Mesenteric fat pad (tissue), 1 donor: ENCODE measurements at places on chromosomes 12 and 14. TPM values are rescaled to one million over a fixed set of nuclear protein-coding genes. Genes with fewer than 3 reads are reported as not detected.

Gene MDP1
- 10.3 TPM for total RNA-seq

DNA sequence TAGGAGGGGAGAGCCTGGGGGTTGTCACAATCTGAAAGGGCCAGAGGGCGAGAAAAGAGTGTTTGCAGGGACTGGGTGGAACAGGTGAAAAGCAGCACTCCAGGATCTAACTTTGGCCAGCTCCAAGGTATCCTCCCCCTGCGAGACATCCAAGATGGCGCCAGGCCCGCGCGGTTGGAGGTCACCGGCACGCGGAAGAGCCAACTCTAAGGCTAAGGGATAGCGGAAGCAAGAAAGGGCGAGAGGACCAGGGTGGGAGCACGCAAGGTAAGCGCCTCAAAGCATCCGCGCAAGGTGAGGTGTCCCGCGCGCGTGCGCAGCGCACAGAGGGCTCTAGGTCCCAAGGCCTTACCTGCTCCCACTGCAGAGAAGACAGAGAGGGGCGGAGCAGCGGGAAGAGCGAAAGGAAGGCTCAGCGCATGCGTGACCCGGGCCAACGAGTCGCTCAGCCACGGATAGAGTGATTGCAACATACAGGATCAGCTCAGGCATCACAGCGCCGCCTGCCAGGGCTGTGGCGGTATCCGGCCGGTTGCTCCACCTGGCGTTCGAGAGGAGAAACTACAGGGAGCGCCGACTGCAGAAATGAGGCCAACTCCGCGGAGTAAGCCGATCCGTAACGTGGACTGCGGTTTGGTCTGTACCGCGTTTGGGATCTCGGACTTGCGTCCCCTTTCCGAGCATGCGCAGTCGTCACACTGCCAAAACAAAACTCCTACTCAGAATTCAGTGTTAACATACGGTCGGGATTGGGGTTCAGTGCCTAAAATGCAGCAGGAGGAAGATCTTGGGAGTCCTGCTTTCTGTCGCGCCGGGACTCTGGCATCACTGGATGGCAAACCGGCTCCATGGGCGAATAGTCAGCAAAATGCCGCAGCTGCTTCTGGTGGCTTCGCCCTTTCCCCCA is at the start of gene ATP5MC2:
Gene ATP5MC2, minus strand, starts transcription at position 383 of the 907 bp plus-strand sequence. CDS start 3,469 bp downstream, outside the sequence.
- DNase-seq: peak; percentile 99

Gene TMEM30B
- total RNA-seq: 4.0 TPM

Gene CHST11
- 15.4 TPM for total RNA-seq

Gene ACOT6
- not detected for total RNA-seq

Gene SYNDIG1L
- total RNA-seq: not detected

Gene MANSC4
- not detected for total RNA-seq

Gene KRT77
- total RNA-seq: not detected

Gene FAIM2
- total RNA-seq: 0.35 TPM

- DNase-seq: peak; percentile 89
These were observed at the start of gene SLC22A17 for GRCh38 chr14:23352506-23353432. SLC22A17 (minus strand) TSS chr14:23352887.

DNA sequence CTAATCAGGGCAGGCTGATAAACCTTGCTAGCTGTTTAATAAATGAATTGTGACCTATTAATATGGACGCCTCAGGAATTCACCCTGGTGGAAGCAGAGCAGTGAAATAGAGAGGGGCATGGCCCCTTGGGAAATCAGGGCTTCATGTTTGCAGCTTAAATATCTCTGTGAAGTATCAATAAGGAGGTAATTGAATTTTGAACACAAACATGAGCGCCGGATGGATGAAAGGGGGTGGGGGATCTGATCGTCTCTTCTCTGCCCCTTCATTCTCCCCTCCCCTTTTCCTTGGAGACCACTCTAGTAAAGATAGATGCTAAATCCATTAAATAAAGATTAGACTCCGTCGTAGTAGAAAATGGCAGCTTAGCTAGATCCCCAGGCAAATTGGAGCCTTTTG is 70.5 kb downstream of the LIN52 start:
- DNase-seq: no peak

Gene LTBP2
- total RNA-seq: 58.2 TPM

DNA sequence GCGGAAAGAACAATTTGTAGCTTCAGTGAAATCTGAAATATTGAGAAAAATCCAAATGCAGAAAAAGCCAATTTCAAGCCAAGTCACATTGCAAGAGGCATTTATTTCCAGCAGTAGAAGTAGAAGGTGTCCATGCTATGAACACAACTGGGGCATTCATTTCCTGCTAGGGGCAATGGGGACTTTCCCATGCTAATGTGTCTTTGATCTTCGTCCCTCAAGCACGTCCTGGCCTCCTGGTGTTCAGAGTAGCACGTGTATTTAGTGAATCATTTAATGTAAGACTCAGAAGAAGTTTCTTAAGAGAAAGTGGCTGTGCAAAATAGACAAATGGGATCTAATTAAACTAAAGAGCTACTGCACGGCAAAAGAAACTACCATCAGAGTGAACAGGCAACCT is 267.9 kb downstream of the TMEM132C start:
- DNase-seq: no peak

DNA sequence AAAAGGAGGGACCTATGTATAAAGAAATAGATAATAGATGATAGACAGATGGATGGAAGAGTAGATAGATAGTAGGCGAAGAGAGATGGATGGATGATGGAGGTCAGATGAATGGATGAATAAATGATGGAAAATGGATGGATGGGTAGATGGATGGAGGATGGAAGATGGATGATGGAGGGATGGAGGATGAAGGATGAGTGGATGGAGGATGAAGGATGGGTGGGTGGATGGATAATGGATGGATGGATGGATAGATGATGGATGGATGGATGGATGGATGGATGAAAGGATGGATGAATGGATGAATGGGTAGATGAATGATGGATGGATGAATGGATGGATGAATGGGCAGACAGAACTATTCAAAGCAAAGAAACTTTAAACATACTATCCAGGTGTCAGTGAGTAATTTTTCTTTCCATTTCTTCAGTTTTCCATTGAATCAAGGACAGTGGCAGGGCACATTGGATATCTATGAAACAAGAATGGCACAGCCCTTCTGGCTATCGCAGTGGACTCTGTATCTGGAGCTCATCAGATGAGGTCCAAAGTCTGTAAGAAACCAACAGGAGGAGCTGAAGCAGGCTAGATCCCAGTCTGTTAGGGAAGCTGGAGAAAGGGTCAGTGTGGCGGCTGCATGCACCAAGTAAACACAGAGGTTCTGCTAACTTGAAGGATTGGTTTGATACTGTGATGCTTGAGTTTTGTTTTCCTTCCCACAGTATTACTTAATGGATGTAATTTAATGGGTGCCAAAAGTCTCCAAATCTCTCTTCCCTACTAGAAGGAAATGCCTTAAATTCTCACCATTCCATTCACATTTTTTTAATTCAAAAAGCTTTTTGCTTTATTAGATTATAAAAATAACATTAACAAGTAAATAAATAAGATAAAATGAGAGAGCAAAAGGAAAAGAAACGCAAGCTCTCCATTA is 18.1 kb upstream of the MED13L start:
- DNase-seq: no peak

DNA sequence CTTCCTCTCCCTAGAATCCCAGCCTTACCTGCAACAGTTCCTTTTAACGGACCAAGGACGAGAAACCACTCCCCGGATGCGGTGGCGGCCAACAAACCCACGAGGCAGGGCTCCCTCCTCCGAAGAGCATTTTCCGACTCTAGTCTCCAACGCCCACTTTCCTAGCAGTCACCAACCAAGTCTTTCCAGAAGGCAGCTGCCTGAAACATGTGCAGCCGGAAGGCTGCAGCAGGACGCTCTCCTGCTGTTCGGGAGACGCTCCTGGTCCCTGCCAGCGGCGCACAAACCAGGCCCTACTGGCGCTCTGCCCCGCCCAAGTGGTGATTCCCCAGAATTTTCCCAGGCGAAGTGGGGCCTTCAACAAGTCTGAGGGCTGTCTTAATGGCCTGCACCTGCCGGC is 21.1 kb upstream of the ADAM20 start:
- no peak for DNase-seq

- no peak for DNase-seq
These were observed 5.9 kb downstream of the FOXA1 start for GRCh38 chr14:37588956-37589714.

GRCh38 chr12:94963649-94964048 is 39.8 kb downstream of the NDUFA12 start:
- DNase-seq: no peak

- no peak for DNase-seq
These were observed 1.5 kb downstream of the LGR5 start for GRCh38 chr12:71440763-71441748.

Gene NKX2-1
- total RNA-seq: not detected

DNA sequence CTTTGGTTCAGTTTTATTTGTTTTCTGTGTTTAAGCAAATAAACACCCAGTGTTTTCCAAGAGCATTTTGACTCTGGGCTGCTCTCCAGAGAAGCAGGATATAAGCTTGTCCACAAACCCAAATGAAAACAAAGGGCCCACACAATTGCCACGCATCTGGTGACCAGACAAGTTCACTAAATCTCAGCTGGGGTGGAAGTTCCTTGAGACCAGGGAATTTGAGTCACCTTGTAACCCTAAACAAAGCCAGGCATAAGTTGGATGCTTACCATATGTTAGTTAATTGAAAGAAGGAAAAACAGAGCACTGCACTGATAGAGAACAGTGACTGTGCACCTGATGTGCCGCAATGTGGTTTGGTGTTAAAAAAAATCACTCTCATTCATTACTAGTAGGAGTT is 1.6 kb upstream of the TXNRD1 start:
- no peak for DNase-seq

- no peak for DNase-seq
These were observed 467.2 kb downstream of the MED13L start for GRCh38 chr12:115810122-115810901.

DNA sequence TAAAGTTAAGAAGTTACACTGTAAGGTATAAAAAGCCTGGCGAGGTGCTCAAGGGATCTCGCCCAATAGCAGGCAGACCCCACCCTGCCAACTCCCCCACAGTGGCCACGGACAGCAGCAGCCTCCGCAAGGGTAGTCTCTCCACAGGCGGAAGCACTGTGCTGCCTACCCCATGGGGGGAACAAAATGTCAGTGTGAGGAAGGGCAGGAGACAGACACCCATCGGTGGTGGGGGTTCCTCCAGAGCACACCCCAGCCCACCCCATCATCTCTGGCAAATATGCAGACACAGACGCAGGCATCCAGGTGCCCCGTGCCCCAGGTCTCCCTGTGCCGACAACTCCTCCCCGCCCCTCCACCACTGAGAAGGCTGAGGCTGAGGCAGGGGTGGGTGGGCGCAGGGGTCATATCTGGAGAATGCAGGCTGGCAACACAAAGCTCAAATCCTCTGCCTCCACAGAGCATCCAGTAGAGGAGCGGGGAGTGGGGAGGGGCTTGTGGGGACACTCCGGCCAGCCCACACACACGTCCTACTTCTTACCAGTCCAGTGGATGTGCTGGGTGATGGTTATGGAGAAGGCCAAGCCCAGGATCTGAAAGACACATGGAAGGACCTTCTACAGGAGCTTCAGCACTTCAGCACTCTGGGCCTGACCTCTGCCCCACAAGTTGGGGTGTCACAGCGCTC is 68.3 kb upstream of the DDX11 start:
- DNase-seq: peak; percentile 77

GRCh38 chr12:57341275-57341990 is 89.4 kb downstream of the R3HDM2 start:
- DNase-seq: no peak

- no peak for DNase-seq
These were observed 702 bp upstream of the PRPH start for GRCh38 chr12:49294086-49294803.

DNA sequence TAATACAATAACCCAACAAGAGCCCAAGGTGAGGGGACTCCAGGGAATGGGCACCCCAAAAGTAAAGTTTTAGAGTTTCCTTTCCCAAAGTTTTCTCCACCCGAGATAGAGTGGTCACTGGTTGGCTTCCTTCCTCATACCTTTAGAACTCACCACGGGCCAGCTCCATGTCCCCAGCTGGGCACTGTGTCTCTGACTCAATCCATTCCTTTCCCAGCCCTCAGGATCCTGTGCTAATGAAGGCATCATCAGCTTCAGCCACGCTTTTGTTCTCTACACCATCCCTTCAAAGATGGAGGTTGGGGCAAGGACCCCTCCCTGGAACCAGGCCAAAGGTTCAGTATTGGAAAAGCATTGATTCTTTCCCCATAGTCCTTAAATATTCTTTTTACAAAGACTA is 59.8 kb upstream of the VASH1 start:
- no peak for DNase-seq

DNA sequence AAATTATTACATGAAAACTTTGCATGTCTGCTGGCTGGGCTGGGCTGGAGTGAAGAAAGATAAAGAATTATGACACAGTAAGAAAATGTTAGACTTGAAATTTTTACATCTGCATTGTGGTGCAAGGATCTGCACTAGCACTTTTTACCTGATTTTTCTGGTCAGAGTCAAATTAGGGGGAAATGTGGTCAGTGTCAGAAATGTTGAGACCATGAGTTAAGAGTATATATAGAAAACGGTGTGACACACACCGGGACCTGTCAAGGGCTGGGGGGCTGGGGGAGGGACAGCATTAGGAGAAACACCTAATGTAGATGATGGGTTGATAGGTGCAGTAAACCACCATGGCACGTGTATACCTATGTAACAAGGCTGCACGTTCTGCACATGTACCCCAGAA is 90.3 kb downstream of the IGF1 start:
- no peak for DNase-seq

- no peak for DNase-seq
These were observed 67.4 kb downstream of the PPP2R5E start for GRCh38 chr14:63475761-63476160.

DNA sequence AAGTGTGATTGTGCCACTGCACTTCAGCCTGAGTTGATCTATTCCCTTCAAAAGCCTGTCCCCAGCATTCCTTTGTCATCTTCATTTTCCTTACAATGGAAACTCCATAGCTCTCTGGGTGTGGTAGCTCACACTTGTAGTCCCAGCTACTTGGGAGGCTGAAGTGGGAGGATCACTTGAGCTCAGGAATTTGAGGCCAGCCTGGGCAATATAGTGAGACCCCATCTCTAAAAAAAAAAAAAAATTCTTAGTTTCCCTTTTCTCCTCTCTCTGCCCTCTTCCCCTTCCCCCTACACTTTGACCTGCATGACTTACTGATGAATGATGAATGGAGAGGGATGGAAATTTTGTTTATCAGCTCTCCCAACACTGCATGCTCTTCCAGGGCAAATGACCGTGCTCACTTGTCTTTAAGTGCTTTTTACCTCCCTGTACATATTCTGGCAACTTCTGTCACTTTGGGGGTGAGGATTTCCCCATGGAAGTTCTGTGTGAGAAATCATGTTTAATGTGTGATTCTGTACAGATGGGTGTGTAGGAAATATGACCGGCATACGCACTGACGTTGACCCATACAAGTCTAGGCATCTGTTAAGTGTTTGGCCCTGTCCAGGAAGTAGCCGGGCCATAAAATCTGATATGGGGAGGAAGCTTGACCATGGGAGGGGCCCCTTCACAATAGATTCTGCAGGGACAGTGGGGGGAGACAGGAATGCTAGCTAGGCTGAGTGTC is 65.4 kb downstream of the ZFP36L1 start:
- peak; percentile 16 for DNase-seq

GRCh38 chr12:51472984-51473383 is 48.4 kb downstream of the SLC4A8 start:
- no peak for DNase-seq
